ENCODE measurements at places on chromosomes 1 and 21.

GRCh38 chr1:966135-966703 lies at the start of gene PLEKHN1:
PLEKHN1 (plus strand) TSS chr1:966482; CDS start chr1:966532, 50 bp downstream.
- H3K4me3 ChIP-seq, result peak within 1 kb of the TSS; percentile 72
- H3K4me1 ChIP-seq, result peaks cover 16% of the 10 kb centered on the region
- peak within 1 kb of the TSS; percentile 39 for H3K27ac ChIP-seq

GRCh38 chr21:33492571-33492970 lies 1.1 kb upstream of the DNAJC28 start:
- peak overlapping the region; percentile 14 for H3K27ac ChIP-seq
- H3K27me3 ChIP-seq, result peaks cover 1% of the 10 kb centered on the region
- no peaks in the 10 kb centered on the region for H3K36me3 ChIP-seq
- H3K4me3 ChIP-seq, result peak overlapping the region; percentile 50
- DNase-seq, result no peak
- H3K4me1 ChIP-seq, result peaks cover 10% of the 10 kb centered on the region

DNA sequence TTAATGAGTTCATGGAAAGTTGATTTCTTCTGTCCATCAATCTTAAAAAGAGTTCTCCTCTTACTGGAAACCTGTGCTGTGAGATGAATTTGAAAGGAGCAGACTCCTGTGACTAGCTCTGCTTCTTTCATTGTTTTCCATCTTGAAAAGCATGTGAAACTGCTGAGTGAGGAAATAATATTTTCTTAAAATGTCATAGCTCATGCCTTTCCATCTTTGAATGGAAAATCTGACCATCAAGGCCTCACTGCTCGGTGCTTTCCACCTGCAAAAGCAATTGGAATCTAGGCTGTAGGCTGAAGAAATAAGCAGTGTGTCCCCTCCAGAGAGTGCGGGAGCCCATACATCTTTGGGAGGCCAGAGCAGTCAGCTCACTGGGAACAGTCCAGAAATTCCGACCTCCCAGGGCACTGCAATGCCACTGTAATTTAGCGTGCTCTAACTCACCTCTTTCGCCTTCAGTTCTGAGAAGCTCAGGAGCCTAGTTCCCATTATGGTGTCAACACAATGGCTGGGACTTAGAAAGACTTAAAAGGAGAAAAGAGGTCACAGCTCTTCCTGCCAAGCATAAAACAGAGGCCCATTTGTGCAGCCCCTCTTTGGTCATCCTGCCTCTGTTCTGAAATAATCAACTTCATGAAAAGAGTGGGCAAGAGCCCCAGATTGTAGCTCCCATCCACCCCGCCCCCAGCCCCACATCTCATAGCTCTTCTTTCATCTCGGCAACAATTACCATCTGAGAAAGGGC lies 50.4 kb upstream of the F3 start:
- no peaks in the 10 kb centered on the region for H3K27me3 ChIP-seq
- H3K4me1 ChIP-seq, result no peaks in the 10 kb centered on the region
- no peak overlapping the region for H3K27ac ChIP-seq
- no peak for DNase-seq

DNA sequence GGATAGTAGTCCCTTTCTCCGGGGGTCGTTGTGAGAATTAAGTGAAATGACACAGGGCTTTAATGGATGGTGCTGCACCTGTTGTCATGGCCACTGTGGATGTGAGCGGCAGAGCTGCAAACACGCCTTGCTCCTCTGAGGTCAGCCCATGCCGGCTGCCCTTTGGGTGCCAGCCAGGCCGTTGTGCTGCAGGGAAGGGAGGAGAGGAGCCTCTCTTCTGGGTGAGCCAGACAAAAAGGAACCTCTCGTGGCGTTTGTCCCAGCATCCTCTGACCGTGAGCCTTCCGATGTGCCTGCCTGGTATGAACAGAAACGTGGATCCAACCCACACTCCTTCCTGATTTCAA lies 383.0 kb upstream of the VAMP3 start:
- H3K4me3 ChIP-seq, result no peak overlapping the region
- H3K4me1 ChIP-seq, result no peaks in the 10 kb centered on the region
- no peak overlapping the region for H3K27ac ChIP-seq
- no peaks in the 10 kb centered on the region for H3K36me3 ChIP-seq

- DNase-seq, result no peak
- H3K36me3 ChIP-seq, result no peaks in the 10 kb centered on the region
- peaks cover 4% of the 10 kb centered on the region for H3K4me1 ChIP-seq
- no peak overlapping the region for H3K27ac ChIP-seq
- no peak overlapping the region for H3K4me3 ChIP-seq
- no peaks in the 10 kb centered on the region for H3K27me3 ChIP-seq
Measured at GRCh38 chr1:212173567-212173966, 111.6 kb upstream of the PPP2R5A start.

GRCh38 chr21:41545500-41546359 lies 37.8 kb upstream of the TMPRSS2 start:
- H3K36me3 ChIP-seq, result no peaks in the 10 kb centered on the region
- DNase-seq, result no peak
- H3K27me3 ChIP-seq, result peaks cover 20% of the 10 kb centered on the region
- no peaks in the 10 kb centered on the region for H3K4me1 ChIP-seq

GRCh38 chr1:156659661-156659987 lies 17.6 kb downstream of the NES start:
- H3K27me3 ChIP-seq, result peaks cover 31% of the 10 kb centered on the region
- H3K4me3 ChIP-seq, result peak overlapping the region; percentile 59
- H3K36me3 ChIP-seq, result no peaks in the 10 kb centered on the region
- peak overlapping the region; percentile 17 for H3K27ac ChIP-seq

GRCh38 chr1:57204091-57204490 lies 219.8 kb downstream of the DAB1 start:
- no peak overlapping the region for H3K4me3 ChIP-seq
- H3K36me3 ChIP-seq, result no peaks in the 10 kb centered on the region
- DNase-seq, result no peak
- no peaks in the 10 kb centered on the region for H3K4me1 ChIP-seq
- H3K27me3 ChIP-seq, result no peaks in the 10 kb centered on the region

DNA sequence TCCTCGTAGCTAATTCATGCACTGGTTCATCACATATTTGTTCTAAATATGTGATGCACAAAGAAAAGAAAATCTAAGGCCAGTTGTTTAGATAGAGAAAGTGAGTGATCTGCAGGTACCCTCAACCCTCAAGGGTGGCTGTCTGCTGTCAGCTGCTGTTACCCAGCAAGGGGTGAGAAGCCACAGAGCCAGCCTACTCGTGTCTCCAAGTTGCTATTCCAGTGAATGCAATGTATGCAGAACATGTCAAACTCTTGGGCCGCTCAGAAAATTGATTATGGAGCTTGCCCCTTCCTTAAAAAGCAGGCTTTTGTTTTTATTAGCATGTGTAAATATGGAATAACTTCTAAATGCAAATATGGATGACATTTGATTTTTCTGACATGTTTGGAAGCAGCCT lies 336.3 kb upstream of the ST6GALNAC5 start:
- peaks cover 5% of the 10 kb centered on the region for H3K27me3 ChIP-seq
- no peak overlapping the region for H3K4me3 ChIP-seq
- H3K4me1 ChIP-seq, result no peaks in the 10 kb centered on the region
- H3K27ac ChIP-seq, result no peak overlapping the region
- no peak for DNase-seq

- H3K27ac ChIP-seq, result no peak overlapping the region
- H3K4me1 ChIP-seq, result no peaks in the 10 kb centered on the region
Measured at GRCh38 chr21:17981060-17981740, 162.0 kb upstream of the C21orf91 start.

- no peak overlapping the region for H3K27ac ChIP-seq
- H3K4me1 ChIP-seq, result peaks cover 41% of the 10 kb centered on the region
- H3K27me3 ChIP-seq, result no peaks in the 10 kb centered on the region
- H3K36me3 ChIP-seq, result peaks cover 5% of the 10 kb centered on the region
- no peak overlapping the region for H3K4me3 ChIP-seq
- no peak for DNase-seq
Measured at GRCh38 chr1:86387916-86388627, 8.1 kb downstream of the ODF2L start.

- no peaks in the 10 kb centered on the region for H3K36me3 ChIP-seq
- H3K4me3 ChIP-seq, result no peak overlapping the region
- peaks cover 9% of the 10 kb centered on the region for H3K4me1 ChIP-seq
- DNase-seq, result no peak
- peaks cover 3% of the 10 kb centered on the region for H3K27me3 ChIP-seq
Measured at GRCh38 chr1:227791425-227792143, 23.9 kb upstream of the PRSS38 start.

GRCh38 chr1:71490432-71490831 lies 409.6 kb upstream of the ZRANB2 start:
- DNase-seq, result no peak
- no peaks in the 10 kb centered on the region for H3K27me3 ChIP-seq
- no peaks in the 10 kb centered on the region for H3K36me3 ChIP-seq
- H3K27ac ChIP-seq, result no peak overlapping the region

All from activated naive CD8-positive, alpha-beta T cell treated with anti-CD3 and anti-CD28 coated beads, Interleukin-2, amount 50 U/mL, for 24 hours (primary cell).